ENCODE measurements at places on chromosomes 5 and 9.

DNA sequence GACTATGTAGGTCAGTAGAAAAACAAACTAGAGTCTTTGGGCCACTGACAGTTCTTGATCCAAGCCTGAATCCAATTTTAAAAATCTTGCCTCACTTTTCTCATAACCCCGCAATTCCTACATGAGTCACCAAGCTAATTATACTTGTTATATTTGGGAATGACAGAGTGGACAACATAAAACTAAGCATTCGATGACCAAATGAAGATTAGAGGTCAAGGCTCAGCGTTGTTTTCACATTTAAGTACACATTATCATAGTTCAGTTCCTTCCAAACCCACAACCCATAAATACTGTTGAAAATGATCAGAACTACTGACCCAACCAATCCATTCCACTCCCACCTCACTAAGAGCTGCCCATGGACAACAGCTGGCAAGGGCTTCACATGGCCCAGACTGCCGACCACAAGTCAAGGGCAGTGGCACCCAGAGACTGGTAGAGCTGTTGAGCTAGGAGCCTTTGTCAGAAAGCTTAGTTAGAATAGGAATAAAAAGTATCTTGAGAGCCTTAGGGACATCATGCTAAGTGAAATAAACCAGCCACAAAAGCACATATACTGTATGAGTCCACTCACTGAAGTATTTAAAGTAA is 64.2 kb downstream of the MYO10 start:
- no peak for DNase-seq

DNA sequence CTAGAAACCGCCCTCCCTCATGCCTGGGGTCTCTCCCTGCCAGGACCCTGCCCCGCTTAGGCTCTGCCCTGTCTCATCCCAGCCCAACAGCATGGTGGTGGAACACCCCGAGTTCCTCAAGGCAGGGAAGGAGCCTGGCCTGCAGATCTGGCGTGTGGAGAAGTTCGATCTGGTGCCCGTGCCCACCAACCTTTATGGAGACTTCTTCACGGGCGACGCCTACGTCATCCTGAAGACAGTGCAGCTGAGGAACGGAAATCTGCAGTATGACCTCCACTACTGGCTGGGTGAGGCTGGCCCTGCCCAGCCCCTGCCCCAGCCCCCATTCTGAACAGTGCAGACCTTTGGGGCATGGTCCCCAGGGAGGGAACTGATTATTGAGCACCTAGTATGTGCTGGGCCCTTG is 33.9 kb downstream of the GSN start:
- no peak for DNase-seq

- DNase-seq = no peak
These were observed 244.0 kb downstream of the GABRB2 start for GRCh38 chr5:161302559-161302958.

DNA sequence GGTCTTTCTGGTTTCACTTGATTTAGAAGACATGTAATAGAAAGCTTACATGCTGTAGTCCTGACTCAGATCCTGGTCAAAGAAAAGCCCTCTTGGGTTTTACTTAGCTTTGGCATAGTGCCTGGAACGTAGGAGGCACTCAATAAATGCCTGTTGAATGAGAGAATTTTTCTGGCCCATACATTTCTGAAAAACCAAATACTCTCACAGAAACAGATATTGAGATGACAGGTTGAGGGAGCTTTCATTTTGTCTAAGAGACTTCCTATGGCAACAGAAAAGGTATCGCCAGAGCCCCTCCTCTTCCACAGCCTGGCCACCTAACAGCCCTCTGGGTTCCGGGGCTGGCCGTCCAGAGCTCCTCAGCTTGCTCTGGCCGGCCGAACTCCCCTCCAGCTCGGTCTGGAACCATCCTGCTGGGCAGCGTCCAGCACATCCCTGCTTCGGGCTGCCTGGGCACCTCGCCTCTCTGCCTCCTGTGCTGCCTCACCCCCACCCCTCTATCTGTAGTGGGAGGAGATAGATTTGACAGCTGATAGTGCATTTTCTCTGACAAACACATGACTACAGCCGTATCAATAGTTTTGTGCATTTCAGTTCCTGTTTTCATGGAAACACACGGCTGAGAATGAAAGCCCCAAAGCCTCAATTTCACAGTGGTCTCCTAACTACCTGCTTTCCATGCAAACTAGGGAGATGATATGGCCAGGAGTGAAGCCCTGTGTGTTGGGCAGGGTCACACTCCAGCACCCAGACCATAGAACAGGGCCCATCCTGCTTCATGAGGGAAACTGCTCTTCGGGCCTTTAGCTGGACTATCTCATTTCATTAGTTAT is 1.1 kb downstream of the IL4 start:
- DNase-seq = no peak

DNA sequence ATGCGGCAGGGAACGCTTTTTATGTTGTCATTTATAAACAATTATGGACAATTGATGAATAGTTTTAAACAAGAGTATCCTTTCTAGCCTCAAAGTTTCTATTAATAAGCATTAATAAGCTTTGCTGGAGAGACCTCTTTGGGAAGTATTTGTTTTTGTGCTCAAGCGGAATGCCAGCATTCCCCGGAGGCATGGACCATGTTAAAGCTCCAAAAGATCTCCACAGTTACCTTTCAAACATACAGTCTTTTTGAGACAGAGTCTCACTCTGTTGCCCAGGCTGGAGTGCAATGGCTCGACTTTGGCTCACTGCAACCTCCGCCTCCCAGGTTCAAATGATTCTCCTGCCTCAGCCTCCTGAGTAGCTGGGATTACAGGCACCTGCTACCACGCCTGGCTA is 9.6 kb downstream of the MSANTD3 start:
- DNase-seq = no peak

DNA sequence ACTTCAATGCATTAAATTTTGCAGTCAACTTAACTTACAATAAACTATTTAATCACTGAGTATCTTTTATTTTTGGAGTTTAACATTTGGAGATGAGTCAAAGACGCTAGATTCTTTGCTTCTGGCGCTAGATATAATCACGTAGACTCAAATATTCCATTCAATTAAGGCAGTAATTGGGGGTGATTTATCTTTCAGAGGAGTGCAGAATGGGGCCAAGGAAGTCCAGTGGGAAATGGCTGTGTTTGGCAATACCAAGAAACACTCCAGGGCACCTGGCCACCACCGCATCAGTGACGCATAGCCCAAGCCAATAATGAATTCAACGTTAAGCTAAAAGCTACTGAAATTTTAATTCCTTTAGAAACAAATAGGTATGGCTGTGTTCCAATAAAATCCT is 81.2 kb downstream of the PHAX start:
- DNase-seq = no peak

DNA sequence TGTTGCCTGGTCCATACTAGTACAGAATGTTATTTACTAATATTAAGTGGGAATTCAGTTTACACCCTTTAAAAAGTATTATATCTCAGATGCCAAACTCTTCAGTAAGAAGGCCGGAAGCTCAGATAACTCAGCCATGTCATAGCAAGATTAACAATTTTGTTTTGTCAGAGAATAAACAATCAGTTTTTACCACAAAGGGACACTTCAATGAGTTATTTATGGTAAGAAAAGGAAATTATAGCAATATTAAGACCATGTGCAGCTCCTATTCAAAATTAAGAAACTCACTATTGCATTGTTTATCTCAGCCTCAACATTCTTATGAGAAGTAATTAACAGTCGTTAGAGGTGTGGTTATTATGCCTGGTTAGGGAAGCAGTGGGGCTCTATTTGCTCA is 13.1 kb upstream of the ARL15 start:
- no peak for DNase-seq

- DNase-seq = no peak
These were observed 103.5 kb upstream of the COL5A1 start for GRCh38 chr9:134537951-134538641.

- DNase-seq = no peak
These were observed 179.8 kb upstream of the PPP1R26 start for GRCh38 chr9:135299651-135300345.

DNA sequence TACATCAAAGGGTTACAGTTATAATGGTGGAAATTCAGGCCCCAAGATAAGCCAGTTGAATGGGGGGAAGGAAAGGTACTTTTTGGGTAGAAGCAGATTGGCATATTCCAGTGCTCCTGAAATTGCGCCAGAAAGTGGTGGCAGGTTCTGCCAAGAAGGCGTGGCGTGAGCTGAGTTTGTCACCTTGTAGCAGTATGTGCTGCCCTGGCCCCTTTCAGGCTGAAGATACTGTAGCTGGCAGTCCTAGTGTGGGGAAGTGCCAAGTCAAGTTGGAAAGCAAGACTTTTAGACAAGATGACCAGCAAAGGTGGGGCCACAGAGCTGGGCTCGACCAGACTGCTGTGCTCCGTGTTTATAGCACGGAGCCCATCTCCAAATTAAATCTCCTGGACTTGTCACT is 133.6 kb upstream of the GLRA1 start:
- no peak for DNase-seq

DNA sequence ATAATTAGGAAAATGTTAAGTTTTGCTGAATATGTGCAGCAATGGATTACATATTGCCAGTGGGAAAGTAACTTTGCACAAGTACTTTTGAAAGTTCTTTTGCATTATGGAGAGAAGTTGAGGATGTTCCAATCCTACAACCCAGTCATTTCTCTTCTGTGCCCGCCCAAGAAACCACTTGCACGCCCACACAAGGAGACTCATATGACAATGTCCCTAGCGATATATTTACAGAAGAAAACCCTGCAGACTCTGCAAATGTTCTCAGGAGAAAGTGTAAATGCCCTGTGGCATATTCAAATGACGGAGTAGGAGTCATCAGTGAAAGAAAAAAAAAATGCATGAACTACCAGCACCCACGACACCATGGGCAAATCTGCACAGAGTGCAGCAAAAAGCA is 356.5 kb downstream of the CTNND2 start:
- DNase-seq = no peak

DNA sequence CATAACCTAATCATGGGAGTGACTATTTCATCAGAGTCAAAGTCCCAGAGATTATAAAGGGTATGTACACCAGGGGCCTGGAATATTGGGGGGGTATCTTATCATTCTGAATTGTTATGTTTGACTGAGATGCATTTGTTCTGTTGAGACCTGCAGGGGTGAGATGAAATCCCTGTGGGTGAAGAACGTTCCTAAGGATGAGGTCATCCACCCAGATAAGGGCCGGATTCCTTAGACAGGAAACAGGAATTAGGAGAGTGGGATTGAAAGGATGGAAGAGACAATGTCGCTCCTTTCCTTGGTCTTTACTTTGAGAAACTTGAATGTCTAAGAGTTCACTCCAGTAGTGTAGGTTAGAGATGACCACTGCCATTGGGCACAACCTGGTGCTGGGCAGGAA is 54.7 kb downstream of the GAS1 start:
- DNase-seq = no peak

DNA sequence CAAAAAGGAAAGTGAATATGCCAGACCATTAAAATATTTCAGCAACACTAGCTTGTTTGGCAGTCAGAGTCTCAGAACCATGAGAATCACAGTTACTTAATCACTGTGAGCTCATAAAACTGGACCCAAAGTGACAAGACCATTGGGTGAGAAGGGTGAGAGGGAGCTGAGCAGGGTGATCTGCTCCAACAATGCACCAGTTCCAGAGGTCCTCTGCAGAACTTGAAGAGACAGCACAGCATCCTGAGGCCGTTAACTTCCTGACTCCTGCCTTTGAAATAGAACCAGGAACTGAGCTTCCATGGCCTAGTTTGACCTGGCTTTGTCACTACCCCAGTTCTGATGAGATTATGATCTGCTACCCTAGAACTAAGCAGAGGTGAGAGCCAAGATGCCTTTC is 57.4 kb downstream of the NFIB start:
- no peak for DNase-seq

DNA sequence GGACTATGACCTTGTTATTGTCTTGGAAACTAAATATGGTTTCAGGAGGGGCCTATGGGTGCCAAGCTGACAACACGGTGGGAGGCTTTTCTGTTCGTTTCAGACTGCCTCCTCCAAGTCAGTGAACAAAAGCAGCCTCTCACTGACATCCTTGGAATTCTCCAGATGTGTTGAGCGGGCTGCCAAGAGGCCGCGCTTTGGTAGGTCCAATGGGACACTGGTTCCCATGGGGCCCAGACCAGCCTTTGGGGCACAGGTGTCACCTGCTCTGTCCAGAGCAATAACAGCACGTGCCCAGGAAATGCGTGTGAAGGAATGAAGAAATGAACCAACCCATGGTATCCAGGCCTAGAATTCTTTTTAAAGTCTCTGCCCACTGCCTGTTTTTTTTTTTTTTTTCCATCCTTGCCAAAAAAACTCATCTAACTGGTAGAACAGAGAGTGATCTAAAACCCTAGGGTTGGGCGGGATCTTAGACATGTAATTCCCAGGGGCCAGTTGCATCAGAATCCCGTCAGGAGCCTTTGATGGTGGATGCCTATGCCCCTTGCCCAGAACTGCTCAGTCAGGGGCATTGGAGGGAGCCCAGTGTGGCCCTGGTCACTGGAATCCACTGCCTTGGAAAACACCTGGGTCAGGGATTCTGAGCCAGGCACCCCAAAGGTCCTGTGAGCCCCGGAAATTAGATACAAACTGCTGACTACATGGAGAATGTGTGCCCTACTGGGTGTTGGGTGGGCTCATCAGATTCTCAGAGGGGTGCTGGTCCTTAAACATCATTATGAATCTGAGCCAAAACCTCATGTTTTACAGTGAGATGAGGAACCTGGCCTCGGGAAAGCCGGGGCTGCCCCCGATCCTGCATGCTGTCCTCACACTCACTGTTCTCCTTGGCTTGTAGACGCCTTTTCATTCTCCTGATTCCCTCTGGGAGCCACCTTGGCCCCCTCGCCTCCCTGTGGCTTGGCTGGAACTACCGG is 60.1 kb downstream of the GTF3C4 start:
- no peak for DNase-seq

DNA sequence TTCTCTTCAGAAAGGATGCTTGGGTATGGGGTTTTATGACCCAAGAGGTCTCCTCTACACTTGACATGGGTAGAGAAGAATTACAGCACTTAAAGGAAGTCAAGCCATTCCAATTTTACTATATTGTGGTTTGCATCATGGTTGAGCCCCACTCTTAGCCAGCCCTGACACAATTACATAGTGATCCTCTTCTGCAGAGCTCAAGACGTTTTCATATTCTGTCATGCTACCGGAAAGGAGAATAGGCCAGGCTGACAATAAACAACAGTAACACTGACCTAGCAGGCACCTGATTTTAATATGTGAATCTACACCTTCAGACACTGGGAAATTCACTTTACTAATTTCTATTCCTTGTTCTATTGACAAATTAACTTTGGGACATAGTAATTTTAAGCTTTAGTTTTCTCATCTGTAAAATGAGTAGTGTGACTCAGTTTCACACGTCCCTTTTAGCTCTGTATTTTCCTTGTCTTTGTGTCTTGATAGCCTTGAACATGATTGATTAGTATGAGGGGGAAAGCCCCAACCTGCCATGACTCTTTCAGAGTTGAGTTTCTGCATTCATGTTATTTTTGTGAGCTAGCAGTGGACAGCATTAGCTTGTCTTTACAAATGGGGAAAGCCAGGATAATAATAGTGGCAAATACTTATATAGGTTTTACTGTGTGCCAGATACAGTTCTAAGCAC is 83.8 kb downstream of the SV2C start:
- no peak for DNase-seq
